Sigmoid colon (tissue), 7 donors: ENCODE measurements at places on chromosomes 7 and 10.

DNA sequence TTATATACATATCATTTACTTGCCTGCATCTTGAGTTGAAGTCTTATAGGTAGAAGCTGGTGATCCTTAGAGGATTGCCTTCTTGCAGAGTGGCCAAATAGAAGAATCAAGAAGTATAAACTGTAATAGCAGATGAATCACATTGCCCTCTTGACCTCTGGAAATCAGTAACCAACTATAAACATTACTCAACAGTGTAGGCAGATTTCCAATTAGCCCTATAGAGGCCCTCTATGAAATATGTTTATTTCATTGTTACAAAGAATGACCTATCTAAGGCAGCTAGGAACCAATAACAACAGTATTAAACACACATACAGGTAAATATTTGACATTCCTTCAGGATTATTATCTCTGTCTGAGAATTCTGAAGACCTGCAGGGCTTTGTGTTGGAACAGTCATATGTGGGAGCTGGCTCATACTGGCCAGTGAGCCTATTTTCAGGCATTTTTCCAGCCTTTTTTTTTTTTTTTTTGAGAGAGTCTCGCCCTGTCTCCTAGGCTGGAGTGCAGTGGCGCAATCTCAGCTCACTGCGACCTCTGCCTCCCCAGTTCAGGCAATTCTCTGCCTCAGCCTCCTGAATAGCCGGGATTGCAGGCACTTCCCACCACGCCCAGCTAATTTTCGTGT lies 7.2 kb upstream of the SRI start:
- DNase-seq = no peak

GRCh38 chr10:132311338-132311939 lies 3.7 kb upstream of the STK32C start:
- peak; percentile 50 for DNase-seq

DNA sequence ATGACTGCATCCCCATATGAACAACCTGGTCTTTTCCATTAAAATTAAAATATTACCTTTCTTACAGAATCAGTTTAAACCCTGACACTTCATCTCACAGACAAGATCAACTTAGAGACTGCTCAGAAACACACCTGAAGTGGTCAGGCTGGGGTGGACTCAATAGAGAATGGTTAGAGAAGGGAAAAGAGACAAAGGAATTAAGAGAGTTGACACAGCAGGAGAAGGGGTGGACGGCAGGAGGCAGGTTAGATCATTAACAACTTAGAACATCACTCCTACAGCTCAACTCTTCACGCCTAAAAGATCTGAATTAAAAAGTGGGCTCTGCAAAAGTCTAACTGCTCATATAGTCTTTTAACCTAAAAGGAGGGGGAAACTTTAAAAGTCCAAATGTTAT lies 157.7 kb upstream of the COL1A2 start:
- no peak for DNase-seq

GRCh38 chr10:132097609-132098377 lies 32.0 kb downstream of the JAKMIP3 start:
- DNase-seq = no peak

- DNase-seq = no peak
Measured at GRCh38 chr7:143967398-143967797, 12.8 kb downstream of the OR2F1 start.

DNA sequence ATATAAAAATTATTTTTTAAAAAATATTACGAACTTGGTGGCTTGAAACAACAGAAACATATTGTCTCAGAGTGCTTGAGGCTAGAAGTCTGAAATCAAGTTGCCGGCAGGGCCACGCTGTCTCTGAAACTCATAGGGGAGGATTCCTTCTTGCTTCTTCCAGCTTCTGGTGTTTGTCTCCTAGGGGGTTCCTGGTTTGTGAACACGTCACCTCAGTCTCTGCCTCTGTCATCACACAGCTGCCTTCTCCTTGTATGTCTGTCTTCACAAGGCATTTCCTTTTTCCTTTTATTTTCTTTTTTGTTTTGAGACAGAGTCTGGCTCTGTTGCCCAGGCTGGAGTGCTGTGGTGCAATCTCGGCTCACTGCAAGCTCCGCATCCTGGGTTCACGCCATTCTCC lies 12.7 kb upstream of the SNX8 start:
- no peak for DNase-seq

DNA sequence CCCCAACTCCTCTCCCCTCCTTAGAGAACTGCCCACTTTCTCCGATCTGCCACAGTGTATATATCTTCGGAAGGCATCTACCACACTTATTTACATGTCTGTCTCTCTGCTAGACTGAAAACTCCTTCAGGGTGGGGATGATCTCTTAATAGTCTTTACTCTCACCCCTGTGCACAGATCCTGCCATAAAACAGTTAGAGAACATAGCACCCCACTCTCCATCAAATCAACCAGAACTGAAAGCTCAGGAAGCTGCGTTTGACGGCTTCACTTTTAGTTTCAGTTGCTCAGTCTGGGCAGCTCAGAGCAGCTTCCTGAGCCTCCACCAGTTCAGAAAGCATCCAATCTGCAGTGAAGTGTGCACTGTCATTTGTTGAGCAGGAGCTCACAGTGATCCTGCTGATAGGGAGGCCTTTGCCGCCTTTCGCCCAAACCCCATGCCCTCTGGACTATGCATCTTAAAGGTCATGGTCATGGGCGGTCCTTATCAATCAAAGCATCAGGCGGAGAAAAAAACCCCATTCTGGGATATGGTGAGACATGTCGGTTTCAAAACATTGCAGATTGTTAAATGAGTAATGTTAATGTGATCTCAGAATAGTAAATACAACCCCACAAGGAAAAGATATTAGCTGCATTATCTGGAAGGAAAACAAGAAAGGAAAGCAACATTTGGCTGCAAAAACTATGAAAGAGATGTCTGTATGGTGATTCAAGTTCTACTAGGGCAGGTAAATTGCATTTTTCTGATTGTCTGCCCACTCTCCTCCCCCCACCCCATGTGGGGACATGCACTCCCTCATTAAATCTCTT lies 167.1 kb upstream of the ADO start:
- no peak for DNase-seq

DNA sequence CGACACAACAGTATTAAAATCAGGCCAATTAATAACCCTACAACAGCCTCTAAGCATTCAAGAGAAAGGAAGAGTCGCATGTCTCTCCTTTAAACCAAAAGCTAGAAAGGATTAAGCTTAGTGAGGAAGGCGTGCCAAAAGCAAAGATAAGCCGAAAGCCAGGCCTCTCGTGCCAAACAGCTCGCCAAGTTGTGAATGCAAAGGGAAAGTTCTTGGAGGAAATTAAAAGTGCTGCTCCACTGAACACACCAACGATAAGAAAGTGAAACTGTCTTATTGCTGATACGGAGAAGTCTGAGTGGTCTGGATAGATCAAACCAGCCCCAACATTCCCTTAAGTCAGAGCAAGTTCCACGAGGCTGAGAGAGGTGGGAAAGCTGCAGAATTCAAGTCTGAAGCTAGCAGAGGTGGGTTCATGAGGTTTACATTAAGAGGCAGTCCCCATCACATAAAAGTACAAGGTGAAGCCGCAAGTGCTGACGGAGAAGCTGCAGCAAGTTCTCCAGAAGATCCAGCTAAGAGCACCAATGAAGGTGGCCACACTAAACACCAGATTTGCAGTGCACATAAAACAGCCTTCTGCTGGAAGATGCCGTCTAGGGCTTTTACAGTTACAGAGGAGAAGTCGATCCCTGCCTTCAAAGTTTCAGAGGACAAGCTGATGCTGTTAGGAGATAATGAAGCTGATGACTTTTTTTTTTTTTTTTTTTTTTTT lies 194.8 kb downstream of the MAD1L1 start:
- peak; percentile 53 for DNase-seq

DNA sequence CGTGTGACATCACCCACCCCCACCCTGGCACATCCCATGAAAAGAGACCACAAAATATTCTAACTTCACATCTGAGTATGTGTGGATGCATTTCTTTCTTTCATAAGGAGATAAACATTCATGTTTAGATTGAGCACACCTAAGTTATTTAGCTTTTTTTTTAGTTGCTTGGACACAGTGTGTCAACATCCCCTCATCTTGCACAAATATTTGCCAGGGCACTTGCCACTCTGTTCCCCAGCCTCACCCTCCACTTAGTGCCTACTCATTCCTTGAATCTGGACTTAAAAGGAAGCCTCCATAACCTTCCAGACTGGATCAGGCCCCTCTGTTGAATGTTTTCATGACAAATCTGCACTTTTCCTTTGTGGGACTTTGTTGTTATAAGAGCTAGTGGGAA lies 338.9 kb upstream of the IGFBP3 start:
- DNase-seq = no peak

DNA sequence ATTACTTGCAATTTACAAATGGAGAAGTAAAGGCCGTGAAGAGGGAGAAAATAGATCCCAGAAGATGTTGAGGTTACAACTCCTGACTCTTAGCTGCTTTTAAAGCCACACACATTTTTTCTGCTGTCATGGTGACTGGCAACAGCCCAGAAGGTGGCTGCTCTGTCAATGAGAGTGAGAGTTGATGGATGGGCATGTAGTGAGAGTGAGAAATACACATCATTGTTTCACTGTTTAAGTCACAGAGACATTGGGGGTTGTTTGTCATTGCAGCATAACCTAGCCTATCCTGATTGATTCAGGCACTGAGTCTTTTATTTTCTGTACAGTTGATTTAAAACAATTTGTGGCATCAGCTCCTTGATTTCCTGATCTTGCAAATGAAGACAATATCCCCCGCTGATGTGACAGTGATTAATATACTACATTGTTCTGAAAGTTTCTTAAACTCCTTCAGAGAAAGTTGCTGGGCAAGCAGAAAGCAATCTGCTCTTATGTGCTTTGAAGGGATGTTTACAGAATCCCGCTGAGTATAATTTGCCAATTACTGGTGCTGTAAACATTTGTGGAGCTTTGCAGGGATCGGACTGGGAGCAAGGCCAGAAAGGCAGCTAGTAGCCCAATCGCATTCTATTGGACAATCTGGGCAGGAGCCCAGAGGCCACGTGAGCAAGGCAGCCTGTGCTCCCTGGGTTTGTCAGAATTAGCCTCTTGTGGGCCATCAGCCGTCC lies 229.6 kb downstream of the PRPF18 start:
- DNase-seq = peak; percentile 86

DNA sequence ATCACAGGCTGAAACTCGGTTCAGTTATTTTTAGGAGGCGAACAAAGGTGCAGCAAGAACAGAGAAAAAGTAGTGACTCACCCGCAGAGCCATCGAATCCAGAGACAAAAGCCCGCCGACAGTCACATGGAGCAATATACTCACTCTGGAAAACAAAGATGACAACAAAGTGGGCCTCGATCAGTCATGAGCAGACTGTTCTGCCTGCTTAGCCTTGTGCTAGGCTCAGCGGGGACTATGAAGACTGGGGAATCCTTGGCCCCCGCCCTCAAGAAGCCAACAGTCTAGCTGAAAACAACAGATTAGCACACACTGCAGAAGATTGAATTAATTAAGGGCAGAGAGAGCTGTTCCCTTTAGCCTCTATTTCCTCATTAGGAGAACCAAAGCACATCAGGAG lies 30.4 kb downstream of the XPNPEP1 start:
- peak; percentile 72 for DNase-seq

GRCh38 chr7:125563964-125564529 lies 634.4 kb upstream of the POT1 start:
- no peak for DNase-seq
